ENCODE measurements at places on chromosomes 1 and 21. TPM values are rescaled to one million over a fixed set of nuclear protein-coding genes. Genes with fewer than 3 reads are reported as not detected.

CRYBG2 gene
- total RNA-seq, result not detected

FABP3 gene
- 18.5 TPM for total RNA-seq

COL6A2 gene
- 1,198 TPM for total RNA-seq

MYOC gene
- total RNA-seq, result not detected

ZNF695 gene
- 6.1 TPM for total RNA-seq

LORICRIN gene
- total RNA-seq, result not detected

DNASE2B gene
- not detected for total RNA-seq

TCHHL1 gene
- total RNA-seq, result not detected

CASQ2 gene
- not detected for total RNA-seq

RHCE gene
- 0.36 TPM for total RNA-seq

DNA sequence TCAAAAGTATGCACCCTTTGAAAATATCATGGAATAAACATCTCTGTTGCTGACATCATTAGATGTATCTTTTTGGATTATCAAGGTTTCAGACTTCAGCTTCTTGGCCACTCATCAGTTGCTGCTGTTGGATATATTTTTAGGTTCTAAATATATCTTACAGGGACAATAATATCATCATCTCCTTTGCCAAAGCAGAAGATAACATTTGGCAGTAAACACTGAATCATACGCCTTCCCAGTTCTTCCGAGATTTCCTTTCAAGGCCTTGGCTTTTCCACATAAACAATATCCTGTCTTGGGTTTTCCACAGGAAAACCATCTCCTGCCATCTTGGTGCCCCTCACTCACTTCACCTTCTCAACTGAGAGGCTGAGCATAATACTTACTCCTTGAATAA, 39.3 kb downstream of the RGS7 start:
- DNase-seq, result no peak

DNA sequence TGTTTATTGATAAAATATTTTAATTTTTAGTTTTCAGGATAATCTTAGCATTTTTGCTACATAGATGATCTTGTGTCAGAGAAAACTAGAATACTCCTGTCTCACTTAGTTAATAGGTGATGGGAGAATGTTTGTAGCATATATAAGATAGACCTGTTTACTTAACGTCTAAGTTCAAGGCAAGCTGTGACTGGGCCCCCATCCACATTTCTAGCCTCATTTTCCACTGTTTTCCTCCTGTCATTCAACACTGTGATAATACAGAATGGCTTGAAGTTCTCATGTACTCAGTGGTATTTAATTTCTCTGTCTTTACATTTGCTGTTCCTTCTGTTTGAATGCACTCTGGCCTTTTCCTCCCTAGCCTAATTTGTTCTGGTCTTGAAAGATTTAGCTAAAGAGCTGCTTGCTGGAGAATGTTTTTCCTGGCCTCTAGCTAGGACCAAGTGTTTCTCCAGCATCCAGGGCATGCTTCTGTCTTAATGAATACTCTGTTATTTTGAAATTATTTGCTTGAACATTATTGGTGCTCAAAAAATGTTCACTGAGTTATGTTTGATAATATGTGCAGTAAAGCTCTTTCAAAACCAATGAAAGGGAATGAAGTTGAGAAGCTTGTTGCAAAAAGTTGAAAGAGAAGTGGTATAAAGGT, 37.3 kb downstream of the USP25 start:
- no peak for DNase-seq

- peak; percentile 25 for DNase-seq
Observed at GRCh38 chr1:198880397-198880796, 241.6 kb downstream of the PTPRC start.

DNA sequence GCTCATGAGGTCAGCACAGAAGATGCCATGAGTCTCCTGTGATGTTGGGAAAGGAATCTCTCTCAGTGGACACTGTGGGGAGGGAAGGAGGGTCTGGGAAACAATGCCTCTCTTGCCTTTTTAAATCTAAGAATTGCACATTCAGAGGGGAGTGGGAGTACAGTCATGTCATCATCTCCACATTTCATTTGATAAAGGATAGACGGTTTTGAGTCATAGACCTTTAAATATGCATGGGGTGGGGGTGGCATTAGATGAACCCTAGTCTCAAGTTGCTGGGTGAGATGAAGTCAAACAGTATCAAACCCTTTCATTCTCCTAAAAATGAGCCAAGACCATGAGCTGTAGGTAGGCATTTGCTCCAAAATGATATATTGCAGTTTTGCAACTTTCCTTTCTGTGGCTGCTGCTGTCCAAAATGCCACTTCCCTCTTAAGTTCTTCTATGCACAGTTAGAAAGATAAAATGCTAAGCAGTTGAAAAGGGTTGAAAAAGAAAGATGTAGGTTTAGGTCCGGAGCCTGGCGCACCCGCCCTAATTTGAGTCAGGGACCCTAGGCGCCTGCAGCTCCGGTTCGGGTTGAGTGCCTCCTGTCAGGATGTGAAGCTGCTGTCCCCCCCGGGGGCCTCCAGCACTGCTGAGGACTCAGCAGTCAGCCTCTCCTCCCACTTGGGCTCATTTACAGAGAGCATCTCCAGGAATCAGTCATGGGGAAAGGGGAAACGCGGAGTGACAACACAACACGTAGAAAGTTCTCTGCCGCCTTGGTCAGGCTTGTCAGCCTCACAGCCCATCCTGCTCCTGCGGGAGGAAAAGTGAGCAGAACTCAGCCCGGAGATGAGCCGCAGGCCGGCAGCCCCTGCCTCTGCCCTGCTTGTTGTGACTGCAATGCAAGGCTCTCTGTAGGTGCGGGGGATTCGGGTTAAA, 479.3 kb upstream of the RUNX1 start:
- peak; percentile 18 for DNase-seq

- no peak for DNase-seq
Observed at GRCh38 chr1:27686223-27686990, 14.4 kb upstream of the IFI6 start.

DNA sequence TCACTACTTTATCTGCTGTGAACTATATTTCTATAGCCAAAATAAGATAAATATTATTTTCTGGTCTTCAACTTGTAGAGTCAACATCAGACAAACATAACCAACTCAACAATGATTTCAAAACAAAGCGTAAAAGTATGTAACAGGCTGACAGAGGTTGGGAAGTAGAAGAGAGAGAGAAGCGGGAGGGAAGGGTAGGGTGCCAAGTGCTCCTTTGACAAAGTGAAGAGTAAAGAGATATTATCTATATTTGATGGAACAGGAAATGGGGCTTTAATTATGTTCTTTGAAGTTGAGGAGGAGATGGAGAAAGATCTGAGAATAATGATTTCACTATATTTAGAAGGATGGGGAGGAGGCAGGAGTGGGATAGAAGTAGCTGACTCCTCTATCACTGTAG, 70.1 kb downstream of the DNTTIP2 start:
- DNase-seq, result no peak

- peak; percentile 11 for DNase-seq
Observed at GRCh38 chr1:172141341-172141881, 279.1 kb upstream of the C1orf105 start.

DNA sequence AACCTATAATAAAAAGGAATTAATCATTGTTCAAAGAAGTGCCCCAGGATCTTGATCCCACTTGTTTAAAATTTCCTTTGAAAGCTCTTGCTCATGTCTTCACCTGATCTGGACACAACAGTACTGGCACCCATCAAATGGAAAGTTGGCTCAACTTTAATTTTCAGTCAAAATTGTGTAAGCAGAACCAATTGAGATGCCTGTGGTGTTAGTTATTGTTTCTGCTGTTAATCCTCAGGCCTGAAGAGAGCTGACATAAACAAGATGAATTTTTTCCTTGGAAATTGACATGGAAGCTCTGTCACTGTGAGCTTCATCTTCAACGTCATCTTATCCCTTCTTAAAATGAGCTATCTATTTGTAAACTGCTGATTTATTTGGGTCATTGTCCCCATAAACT, 88.3 kb upstream of the TNFSF4 start:
- DNase-seq, result no peak

DNA sequence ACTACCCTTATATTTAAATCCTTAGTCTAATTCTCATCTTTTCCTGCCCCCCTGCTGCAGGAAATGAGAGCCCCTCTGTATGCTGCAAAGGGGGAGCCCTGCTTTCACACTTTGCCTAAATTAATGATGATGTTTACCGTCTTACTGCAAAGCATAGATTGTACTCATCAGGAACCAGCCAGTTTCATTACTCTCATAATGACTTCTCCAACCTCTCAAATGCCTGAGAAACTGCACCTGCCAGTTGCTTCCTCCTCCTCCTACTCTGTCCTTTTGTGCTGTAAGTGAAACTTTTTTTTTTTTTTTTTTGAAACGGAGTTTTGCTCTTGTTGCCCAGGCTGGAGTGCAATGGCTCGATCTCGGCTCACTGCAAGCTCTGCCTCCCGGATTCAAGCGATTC, 101.7 kb downstream of the ADSS2 start:
- DNase-seq, result no peak

DNA sequence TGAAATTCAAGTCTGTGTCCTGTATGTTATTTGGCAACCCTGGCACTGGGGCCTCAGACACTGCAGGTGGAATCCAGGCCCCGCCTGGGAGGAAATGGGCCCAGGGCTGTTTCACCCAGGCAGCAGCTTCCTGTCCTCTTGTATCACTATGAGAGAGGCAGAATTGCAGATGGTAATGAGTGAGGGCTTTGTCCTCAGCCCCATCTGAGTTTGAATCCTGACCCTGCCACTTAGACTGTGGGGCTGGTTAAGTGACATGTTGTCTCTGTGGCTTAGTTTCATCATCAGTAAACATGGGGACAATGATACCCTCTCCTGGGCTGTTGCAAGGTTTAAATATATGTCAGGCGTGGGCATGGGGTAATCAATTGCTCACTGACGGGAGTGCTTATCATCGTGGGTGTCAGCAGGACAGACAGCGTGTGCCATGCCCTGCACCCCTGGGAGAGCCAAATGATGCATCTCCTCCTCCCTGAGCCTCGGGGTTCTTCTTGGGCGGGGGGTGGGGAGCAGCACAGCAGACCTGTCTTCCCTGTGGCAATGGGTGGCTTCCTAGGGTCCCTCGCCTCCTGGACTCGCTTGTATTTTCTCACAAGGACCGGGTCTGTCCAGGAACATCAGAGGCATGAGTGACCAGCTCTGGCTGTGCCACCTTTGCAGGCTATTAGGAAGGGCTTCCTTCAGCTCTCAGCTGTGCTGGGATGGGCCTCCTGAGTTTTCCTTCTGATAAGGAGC, 42.1 kb downstream of the ARHGEF10L start:
- no peak for DNase-seq

DNA sequence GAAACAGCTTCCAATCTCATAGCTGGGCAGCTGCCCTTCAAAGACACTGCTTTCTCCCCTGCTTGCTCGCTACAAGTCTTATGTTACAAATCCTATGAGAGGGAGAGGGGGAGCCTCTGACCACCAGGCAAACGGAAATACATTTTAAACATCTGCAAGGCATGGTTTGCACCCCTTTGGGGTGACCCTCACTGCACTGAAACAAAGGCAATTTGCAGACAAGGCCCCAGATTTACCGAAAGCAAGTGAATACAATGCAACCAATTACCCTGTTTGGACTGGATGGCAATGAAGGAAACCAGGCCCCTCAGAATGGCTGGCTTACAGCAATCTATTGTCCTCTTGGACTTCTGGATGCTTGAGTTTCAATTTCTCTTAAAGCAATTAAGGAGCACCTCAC, 11.8 kb upstream of the ATP13A2 start:
- DNase-seq, result no peak

DNA sequence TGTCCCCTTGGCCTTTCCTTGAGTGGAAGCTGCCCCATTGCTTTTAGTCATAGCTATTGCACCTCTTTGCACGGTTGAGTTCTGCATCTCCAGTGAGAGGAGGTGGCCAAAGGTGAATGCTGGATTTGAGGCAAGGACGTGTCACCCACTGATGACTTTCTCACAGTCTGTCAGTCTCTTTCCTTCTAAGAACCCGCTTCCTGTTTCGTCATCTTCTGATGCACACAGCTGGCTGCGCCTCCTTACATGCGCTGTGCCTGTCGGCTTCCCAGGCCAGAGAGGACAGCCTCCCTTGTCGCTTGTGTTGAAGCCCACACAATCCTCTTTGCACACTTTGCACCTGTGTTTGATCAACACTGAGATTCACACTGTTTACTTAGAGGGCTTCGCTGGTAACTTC, 41.8 kb upstream of the PWP2 start:
- DNase-seq, result no peak

DNA sequence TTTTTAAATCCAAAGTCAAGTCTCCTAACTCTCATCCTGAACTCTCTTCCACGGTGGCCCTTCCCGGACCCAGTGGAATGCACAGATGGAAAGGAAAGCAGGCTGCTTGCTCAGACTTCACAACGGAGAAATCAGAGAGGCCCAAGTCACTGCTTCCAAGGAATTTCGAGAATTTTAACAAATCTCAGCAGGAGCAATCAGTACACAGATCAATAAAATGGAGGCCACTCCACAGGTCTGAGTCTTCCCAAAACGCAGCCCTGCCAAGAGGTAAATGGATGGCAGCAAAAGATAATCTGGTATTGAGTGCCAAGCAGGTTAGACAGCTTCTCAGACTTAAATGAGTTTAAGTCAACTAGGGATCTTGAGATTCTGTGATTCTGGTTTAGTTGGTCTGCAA, 81.1 kb upstream of the TIAM1 start:
- DNase-seq, result no peak

DNA sequence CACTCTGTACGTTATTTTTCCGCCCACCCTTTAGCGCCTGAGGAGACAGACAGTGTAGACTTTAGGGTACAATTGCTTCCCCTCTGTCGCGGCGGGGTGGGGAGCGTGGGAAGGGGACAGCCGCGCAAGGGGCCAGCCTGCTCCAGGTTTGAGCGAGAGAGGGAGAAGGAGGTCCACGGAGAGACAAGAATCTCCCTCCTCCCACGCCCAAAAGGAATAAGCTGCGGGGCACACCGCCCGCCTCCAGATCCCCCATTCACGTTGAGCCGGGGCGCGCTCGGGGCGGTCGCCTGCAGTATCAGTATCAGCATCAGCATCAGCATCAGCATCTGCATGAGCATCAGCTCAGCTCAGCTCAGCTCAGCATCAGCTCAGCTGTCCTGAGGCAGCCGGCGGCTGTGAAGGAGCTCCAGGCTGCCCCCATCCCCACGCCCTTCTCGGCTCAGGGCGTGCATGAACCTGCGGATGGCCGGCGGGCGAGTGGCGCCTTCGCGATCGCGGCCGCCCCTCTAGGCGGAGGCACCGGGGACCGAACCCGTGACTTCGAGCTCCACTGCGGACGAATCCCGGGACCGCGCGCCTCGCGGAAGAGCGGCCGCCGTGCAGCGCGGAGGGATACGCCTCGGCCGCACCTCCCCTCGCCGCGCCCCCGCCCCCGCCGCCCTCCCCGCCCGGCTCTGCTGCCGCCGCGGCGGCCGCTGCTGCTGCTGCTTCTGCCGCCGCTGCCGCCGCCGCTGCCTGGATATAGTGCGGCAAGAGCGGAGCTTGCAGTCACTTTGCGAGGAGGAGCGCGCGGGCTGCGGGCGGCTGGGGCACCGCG, at the start of gene NCAM2:
TSS of gene NCAM2 (plus strand) at position 774 of the 820 bp plus-strand sequence.
- DNase-seq, result peak; percentile 85

GRCh38 chr21:27086630-27087029, 119.7 kb upstream of the ADAMTS5 start:
- DNase-seq, result no peak
